Calu3 (cell line): ENCODE measurements at places on chromosomes 16 and 17. TPM values are rescaled to one million over a fixed set of nuclear protein-coding genes. Genes with fewer than 3 reads are reported as not detected.

CLEC19A gene
- total RNA-seq: 0.15 TPM in 1 of 2 replicates, not detected in the other

DNA sequence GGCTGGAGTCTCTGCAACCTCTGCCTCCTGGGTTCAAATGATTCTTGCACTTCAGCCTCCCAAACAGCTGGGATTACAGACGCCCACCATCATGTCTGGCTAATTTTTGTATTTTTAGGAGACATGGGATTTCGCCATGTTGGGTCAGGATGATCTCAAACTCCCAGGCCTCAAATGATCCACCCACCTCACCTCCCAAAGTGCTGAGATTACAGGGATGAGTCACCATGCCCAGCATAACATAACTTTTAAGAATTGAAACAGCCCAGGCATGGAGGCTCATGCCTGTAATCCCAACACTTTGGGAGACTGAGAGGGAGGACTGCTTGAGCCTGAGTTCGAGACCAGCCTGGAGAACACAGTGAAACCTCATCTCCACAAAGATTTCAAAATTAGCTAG lies 2.5 kb downstream of the RSL1D1 start:
- DNase-seq: no peak

DNA sequence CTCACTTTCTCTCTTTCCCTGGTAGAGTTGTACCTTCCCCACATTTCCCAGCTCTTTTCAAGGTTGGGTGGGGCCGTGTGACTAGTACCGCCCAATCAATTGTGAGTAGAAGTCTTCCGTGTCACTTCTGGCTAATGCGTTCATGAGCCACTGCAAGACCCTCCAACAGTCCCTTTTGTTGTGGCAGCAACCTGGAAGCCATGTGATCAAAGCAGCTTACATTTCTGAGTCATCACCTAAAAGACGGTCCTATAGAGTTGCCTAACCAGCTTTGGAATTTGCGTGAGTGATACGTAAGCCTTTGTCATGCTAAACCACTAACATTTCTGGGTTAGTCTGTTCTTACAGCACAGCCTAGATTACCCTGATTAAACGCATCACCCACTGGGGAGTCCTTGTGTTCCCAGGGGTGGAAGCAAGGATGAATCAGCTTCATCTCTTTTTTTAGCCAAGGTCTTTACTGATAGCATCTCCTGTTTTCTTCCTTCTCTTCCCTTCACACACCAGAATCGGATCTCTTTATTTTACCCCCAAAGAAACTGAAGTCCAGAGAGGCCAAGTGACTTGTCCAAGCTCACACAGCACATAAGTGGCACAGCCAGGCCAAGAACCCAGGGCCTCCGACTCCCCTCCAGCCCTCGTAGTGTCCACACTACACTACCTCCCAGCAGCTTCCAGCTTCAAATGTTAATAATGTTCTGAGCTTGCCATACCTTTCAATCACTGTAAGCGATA lies 366.3 kb upstream of the XYLT1 start:
- DNase-seq: no peak

DNA sequence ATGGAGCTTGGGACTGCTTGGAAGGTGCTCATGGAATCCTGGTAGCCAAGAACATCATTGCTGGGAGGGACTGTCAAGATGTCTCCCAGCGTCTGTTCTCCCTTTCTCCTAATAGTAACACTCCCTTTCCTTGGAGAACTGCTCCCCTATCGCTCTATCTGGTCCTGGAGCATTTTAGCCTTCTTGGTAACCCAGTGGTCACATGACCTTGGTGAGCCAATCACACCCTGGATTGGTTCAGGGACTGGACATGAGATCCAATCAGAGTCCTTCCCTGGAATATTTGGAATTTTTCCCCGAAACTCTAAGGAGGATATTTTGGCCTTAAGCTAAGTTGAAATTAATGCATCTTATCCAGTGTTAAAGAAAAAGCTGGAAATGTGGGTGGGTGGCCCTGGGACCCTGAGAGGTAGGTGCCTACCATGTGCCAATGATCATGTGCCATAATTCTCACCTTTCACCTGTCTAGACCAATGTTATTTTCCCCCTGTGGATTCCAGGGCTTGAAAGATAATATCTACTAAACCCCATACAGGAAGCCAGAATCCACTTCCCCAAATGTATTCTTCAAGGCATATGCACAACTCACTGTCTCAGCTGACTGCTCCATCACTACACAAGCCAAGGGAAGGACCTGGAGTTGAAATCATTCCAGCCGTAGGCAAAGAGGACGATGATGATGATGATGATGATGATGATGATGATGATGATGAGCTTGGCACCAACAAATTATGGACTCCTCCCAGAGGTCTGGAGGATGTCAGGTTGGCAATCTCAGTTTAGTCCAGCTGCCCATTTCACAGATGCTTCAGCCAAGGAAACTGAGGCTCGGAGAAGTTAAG lies 193.2 kb downstream of the RAB11FIP4 start:
- no peak for DNase-seq

DNA sequence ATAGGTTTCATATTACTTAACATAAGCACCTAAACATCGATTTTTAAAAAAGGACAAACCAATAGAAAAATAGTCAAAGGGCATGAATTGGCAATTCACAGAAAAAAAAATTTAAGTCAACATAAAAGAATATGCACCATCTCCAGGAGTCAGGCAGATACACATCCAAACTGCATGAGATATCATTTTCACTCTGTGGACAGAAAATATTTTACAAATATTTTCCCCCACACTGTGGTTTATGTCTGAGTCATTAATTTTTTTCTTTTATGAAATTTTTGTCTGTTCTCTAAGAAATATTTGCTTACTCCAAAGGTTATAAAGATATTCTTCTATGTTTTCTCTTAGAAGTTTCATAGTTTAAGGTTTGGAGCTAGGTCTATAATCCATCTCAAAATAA lies 74.4 kb upstream of the DNAH17 start:
- no peak for DNase-seq

DNA sequence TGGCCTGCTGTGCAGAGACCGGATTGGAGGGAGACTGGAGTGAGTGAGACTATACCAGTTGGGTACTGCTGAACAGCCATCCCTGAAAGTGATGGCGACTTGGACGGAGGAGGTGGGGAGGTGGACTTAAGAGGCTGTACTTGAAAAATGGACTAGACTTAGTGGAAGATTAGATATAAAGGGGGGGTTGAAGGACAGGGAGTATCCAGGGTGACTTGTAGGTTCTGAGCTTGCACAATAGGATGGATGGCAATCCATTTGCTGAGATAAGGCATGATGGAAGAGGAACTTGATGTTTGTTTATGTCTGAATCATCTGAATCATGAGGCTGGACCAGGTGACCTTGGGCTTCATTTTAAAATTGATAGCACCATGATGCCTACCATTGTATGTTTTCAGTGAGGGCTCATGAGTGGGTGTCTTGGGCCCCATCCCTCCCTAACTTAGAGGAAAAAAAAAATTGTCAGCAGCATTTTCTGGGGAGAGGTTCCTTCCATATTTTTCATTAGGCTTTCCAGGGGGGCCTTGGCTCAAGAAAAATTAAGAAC lies 41.2 kb downstream of the PRKCA start:
- no peak for DNase-seq

SYT17 gene
- 10.6 and 16.6 TPM in 2 replicates for total RNA-seq

GRCh38 chr17:81524865-81525159 lies 3.4 kb upstream of the FSCN2 start:
- DNase-seq: no peak

GRCh38 chr17:51200295-51200694 lies 34.1 kb downstream of the NME2 start:
- no peak for DNase-seq

GRCh38 chr16:76201385-76201784 lies 75.8 kb upstream of the CNTNAP4 start:
- DNase-seq: no peak
